ENCODE measurements at places on chromosomes 1 and 21. TPM values are rescaled to one million over a fixed set of nuclear protein-coding genes. Genes with fewer than 3 reads are reported as not detected.
A peak's percentile ranks its signal among the peaks of the same experiment; 100 is the strongest.

LMX1A gene
- polyA plus RNA-seq = not detected

MSH4 gene
- 0.11 TPM for polyA plus RNA-seq

FASLG gene
- not detected for polyA plus RNA-seq

NUAK2 gene
- polyA plus RNA-seq = 0.48 TPM

NAV1 gene
- 1.8 TPM for polyA plus RNA-seq

CYP4A11 gene
- not detected for polyA plus RNA-seq

DLGAP3 gene
- 0.03 TPM for polyA plus RNA-seq

GIPC2 gene
- polyA plus RNA-seq = 0.72 TPM

- peak within 1 kb of the TSS; percentile 74 for H3K4me3 ChIP-seq
- no peak within 1 kb of the TSS for H3K27ac ChIP-seq
- H3K27me3 ChIP-seq = no peaks in the 10 kb centered on the region
- no peaks in the 10 kb centered on the region for H3K36me3 ChIP-seq
- peak; percentile 81 for DNase-seq
Observed at GRCh38 chr1:205849619-205850355, at the start of gene PM20D1. Gene PM20D1 (minus strand): TSS chr1:205850132. CDS start chr1:205850072, 60 bp downstream.

- DNase-seq = no peak
- no peak overlapping the region for H3K4me3 ChIP-seq
- H3K27me3 ChIP-seq = no peaks in the 10 kb centered on the region
- no peak overlapping the region for H3K27ac ChIP-seq
Observed at GRCh38 chr1:201632364-201632952, 93.5 kb downstream of the NAV1 start.

DNA sequence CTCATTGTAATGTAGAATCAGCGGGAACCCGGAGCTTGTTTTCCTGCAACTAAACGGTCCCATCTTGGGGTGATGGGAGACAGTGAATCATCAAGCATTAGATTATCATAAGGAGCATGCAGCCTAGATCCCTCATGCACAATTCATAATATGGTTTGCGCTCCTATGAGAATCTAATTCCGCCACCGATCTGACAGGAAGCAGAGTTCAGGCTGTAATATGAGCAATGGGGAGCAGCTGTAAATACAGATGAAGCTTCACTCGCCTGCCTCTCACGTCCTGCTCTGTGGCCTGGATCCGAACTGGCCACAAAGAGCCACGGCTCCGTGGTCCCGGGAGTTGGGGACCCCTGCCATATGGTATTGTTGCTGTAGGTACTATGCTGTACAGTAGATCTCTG lies 1.6 kb downstream of the IFI44 start:
- H3K4me3 ChIP-seq = peak overlapping the region; percentile 59
- DNase-seq = no peak
- no peaks in the 10 kb centered on the region for H3K36me3 ChIP-seq
- no peaks in the 10 kb centered on the region for H3K27me3 ChIP-seq
- no peaks in the 10 kb centered on the region for H3K4me1 ChIP-seq

DNA sequence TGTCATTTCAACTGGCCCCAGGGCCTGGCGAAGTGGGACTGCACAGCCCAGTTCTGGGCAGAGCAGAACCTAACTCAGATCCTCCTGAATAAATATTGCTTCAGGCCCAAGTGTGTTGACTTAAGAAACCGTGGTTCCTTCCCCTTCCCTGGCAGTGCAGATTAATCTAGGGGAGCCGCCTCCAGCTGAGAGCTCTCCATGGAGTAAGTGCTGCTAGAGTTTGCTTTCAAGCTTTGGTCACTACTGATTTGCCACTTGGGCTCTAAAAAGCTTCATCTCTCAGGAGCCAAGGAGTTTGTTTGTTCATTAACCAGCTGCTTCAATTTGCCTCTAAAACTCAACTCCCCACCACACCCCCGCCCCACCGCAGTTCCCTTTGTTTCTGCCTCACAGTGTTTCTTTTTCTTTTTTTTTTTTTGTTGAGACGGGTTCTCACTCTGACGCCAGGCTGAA lies 112.1 kb downstream of the DTL start:
- H3K27me3 ChIP-seq = no peaks in the 10 kb centered on the region
- no peak overlapping the region for H3K27ac ChIP-seq
- H3K36me3 ChIP-seq = no peaks in the 10 kb centered on the region
- DNase-seq = no peak

DNA sequence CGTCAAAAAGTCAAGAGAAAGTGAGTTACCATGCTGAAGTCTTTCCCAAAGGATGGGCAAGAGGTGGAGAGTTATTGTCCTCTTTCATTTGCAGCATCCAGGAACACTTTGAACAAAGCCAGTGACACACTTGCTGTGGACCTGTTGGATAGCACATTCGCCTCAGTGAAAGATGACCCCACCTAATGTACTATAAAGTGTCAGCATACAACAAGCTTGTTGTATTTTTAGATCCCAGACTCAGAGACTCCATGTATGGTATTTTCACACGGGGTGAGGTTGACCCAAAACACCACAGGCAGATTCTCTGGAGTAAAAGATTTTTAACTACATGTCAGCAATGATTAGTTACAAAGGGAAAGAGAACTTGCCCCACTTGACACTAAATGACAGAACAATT lies 273.8 kb downstream of the PTBP2 start:
- no peak overlapping the region for H3K27ac ChIP-seq
- no peaks in the 10 kb centered on the region for H3K4me1 ChIP-seq
- H3K4me3 ChIP-seq = no peak overlapping the region
- DNase-seq = no peak
- no peaks in the 10 kb centered on the region for H3K36me3 ChIP-seq
- no peaks in the 10 kb centered on the region for H3K27me3 ChIP-seq

- H3K36me3 ChIP-seq = peaks cover 42% of the 10 kb centered on the region
- H3K27ac ChIP-seq = no peak overlapping the region
- no peaks in the 10 kb centered on the region for H3K27me3 ChIP-seq
- no peaks in the 10 kb centered on the region for H3K4me1 ChIP-seq
Observed at GRCh38 chr1:39522661-39523567, 31.5 kb downstream of the BMP8A start.

DNA sequence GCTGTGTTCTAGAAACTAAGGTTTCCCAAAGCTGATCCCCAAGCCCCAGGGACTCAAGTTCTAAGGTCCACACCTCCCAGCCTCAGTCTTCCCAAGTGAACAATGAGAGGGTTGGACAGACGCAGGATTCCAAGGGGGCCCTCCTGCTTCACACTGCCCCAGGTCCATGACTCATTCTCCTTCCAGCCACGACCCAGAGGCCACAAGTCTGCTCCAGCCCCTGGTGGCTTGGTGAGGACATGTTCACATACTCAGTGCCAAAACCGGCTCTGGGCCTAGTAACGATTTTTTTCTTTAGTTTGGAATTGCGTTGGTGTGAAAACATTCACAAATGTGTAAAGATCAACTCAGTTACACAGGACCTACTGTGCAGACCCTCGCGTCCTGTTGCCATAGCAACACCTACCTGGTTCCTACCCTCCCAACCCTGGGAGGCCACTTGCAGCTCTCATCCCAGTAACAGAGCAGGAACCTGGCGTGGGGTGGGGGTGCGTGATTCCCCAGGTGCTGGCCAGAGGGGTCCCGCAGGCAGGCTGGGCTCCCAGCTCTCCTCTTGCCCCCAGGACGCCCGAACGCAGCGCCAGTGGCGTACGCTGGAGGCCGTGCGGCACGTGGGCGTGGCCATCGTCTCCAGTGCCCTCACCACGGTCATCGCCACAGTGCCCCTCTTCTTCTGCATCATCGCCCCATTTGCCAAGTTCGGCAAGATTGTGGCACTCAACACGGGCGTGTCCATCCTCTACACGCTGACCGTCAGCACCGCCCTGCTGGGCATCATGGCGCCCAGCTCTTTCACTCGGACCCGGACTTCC lies 57.0 kb downstream of the DISP3 start:
- H3K27me3 ChIP-seq = peaks cover 16% of the 10 kb centered on the region
- no peak overlapping the region for H3K4me3 ChIP-seq
- H3K4me1 ChIP-seq = no peaks in the 10 kb centered on the region
- DNase-seq = no peak

GRCh38 chr1:242641461-242641860 lies 117.0 kb upstream of the PLD5 start:
- no peak for DNase-seq
- no peak overlapping the region for H3K27ac ChIP-seq
- H3K4me3 ChIP-seq = no peak overlapping the region
- H3K36me3 ChIP-seq = no peaks in the 10 kb centered on the region
- no peaks in the 10 kb centered on the region for H3K27me3 ChIP-seq

- H3K36me3 ChIP-seq = no peaks in the 10 kb centered on the region
- peak overlapping the region; percentile 64 for H3K27ac ChIP-seq
- H3K4me1 ChIP-seq = peaks cover 43% of the 10 kb centered on the region
- H3K4me3 ChIP-seq = no peak overlapping the region
Observed at GRCh38 chr1:41894101-41894807, 24.5 kb downstream of the HIVEP3 start.

DNA sequence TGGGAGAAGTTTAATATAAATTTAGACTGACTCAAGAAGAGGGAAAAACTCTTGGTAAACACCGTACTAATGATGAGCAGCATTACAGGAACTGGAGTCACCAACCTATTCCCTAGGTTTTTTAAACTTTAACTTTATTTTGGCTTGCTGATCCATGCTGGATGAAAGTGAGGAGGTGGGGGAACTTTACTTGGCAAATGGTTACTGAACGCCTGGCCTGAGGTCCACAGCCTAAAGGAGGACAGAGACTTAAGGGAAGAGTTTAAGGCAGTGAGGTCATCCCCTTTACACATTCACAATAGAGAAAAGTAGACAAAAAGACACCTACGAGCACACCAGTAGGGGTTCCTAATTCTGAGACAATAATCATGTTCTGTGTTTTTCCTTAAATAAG lies 25.6 kb upstream of the A3GALT2 start:
- no peaks in the 10 kb centered on the region for H3K27me3 ChIP-seq
- peaks cover 9% of the 10 kb centered on the region for H3K36me3 ChIP-seq
- DNase-seq = no peak
- peak overlapping the region; percentile 85 for H3K4me3 ChIP-seq

DNA sequence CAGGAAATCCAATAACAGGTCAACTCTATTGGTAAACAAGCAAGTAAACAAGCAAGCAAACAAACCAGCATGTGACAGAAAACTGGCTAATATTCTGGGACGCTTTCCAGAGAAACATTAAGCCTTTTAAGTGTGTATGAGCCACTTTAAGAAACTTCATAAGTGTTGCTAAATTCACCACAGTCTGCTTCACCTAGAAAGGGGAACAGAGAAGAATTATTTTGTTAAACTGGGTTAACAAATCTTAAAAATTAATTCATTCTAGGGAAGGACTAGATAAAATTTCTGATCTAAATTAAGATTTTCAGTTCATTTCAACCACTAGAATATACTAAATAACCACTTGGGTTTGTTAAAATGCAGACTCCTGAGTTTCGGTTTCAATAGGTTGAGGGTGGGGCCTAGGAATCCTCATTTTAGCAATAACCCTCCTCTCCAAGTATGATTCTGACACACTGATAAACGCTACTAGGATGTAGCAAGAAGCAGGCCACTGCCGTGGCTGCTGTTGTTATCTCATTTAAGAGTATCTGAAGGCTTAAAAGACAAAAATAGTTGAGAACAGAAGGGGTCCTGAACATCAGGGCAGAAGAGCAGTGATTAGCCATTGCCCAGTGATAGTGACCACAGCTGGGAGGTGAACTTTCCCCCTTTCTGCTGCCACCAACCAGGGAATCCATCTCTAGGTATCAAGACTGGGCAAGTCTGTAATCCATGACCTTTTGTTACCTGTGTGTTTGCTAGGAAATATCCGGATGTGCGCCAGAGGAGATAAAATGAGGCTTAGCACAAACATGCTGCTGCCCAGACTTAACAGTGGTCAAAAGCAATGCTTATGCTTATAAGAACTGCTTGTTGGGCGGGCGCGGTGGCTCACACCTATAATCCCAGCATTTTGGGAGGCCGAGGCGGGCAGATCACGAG lies 11.2 kb downstream of the CREG1 start:
- DNase-seq = no peak
- no peak overlapping the region for H3K27ac ChIP-seq
- no peak overlapping the region for H3K4me3 ChIP-seq
- peaks cover 62% of the 10 kb centered on the region for H3K36me3 ChIP-seq
- H3K27me3 ChIP-seq = no peaks in the 10 kb centered on the region

- no peak overlapping the region for H3K27ac ChIP-seq
- H3K4me3 ChIP-seq = no peak overlapping the region
- no peaks in the 10 kb centered on the region for H3K27me3 ChIP-seq
- H3K36me3 ChIP-seq = no peaks in the 10 kb centered on the region
- DNase-seq = no peak
Observed at GRCh38 chr1:198165927-198166647, 9.3 kb downstream of the NEK7 start.

DNA sequence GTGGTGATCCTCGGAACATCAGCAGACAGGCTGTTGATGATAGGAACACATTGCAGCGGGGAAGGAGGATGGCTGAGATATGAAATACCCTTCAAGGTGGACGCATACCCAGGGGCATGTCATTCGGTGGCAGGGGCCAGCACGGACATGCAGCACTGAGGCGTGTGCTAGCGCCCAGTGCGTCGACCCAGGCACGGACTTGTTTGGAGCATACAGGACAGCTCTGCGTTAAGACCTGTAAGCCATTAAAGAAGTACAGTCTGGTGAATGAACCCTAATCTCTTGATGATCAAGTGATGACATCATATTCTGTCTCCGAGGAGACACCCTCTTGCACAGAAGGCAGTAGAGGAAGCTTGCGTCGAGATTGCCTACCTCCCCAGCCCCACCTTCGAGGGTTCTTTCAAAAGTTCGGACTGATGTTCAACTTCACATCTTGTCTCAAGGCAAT lies 63.6 kb upstream of the KIF26B start:
- H3K27me3 ChIP-seq = no peaks in the 10 kb centered on the region
- H3K4me3 ChIP-seq = no peak overlapping the region
- DNase-seq = no peak
- no peak overlapping the region for H3K27ac ChIP-seq

- no peak for DNase-seq
- no peaks in the 10 kb centered on the region for H3K27me3 ChIP-seq
- no peaks in the 10 kb centered on the region for H3K36me3 ChIP-seq
- no peaks in the 10 kb centered on the region for H3K4me1 ChIP-seq
Observed at GRCh38 chr1:236103646-236104218, 38.6 kb upstream of the GPR137B start.

DNA sequence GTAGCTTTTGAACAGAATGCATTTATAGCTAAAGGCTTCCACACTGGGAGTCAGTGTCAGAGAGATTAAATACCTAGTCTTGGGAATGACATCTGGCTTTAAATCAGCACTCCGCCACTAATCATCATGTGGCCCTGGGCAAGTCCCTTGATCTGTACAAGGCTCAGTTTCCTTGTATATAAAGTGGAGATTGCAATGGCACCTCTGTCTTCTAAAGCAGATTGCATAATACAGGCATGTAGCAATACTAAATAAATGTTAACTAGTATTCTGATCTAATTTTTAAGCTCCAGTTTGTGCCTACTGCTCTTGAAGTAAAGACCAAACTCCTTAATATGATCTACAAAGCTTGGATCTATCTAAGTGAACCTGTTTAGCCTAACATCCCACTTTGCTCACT lies 249.4 kb downstream of the PLPP3 start:
- H3K27me3 ChIP-seq = no peaks in the 10 kb centered on the region
- H3K27ac ChIP-seq = no peak overlapping the region
- H3K36me3 ChIP-seq = no peaks in the 10 kb centered on the region
- peaks cover 19% of the 10 kb centered on the region for H3K4me1 ChIP-seq
- no peak for DNase-seq

Measured in psoas muscle (tissue), 8 donors.